ENCODE measurements at places on chromosomes 4 and X.

DNA sequence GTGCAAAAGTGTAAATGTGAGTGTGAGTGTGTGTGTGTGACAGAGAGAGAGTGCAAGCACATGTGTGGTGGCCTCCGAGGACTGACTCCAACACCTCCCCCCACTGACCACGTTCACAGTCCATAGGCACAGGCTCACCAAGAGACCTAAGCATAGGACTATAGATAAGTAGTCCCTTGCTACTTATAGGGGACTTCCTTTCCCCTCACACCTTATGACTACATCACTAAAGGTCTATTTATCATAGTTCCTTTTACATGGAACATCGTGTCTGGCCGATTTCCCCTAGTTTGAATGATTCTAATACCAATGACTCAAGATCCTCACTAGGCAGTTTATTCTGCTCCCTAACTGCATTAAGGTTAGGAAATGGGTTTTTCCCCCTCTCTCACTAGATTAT is 17.8 kb downstream of the FRMPD3 start:
- no peak for DNase-seq

DNA sequence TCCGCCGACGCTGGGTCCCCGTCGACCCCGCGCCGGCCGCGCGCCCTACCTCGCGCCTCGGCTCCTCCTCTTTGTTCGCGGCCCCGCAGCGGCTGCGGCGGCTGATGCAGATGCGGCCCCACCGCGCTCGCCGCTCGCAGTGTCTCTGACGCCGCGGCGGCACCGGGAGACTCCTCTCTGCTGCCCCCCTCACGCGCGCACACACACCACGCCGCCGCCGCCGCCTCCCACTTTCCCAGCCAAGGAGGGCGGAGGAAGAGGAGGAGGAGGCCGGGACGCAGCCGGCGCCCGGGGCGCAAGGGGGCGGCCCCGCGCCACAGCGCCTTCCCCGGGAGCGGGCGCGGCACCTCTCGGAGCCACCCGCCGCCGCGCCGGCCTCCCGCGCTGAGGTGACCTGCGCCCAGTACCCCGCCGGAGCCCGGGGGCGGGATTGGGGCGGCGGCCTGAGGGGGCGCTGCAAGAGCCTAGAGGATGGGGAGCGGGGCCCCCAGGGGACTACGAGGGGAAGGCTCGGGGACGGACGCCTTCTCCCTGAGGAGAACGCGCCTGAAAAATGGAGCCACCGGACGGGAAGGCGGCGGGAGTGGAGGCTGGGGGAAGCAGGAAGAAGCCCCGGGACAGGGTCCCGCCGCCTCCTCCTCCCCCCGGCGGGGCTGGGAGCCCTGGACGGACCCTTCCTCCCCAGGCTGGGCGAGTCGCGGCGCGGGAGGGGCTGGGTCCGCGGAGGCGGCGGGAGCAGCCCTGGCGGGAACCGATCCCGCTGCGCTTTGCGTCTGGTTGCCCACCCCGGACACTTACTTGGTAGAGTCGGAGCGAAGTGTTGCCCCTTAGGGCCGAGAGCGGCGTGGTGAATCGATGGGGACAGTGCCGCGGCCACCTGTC is at the start of gene SH3RF1:
TSS of gene SH3RF1 (minus strand) at position 147 of the 882 bp plus-strand sequence. CDS start 1,744 bp downstream, outside the sequence.
- DNase-seq = no peak

- no peak for DNase-seq
Measured at GRCh38 chrX:133541021-133541420, 125.7 kb upstream of the GPC4 start.

- no peak for DNase-seq
Measured at GRCh38 chr4:98908182-98908581, 20.8 kb downstream of the EIF4E start.

- no peak for DNase-seq
Measured at GRCh38 chrX:134671294-134671693, 13.0 kb upstream of the PLAC1 start.

DNA sequence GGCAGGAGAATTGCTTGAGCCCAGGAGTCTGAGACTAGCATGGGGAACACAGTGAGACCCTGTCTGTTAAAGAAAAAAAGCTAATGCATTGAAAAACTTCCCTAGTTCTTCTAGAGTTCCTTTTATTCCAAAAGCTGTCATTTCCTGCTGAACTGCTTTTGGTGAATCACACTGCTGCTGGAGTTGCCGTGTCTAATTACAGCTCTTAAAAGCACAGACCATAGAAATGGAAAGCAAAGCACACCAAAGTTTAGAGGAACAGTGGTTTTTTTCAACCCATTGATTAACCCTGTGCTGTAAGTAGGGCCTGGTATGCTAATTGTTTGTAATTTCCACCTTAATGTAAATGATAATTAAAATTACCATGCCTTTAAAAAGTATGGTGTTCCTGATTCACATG is 52.4 kb downstream of the SEPTIN11 start:
- DNase-seq = no peak
